ENCODE measurements at places on chromosomes 3 and 15.

GRCh38 chr15:86620641-86621349 lies 541.1 kb downstream of the AGBL1 start:
- DNase-seq, result no peak

- DNase-seq, result no peak
These were observed 7.5 kb downstream of the SOX14 start for GRCh38 chr3:137771401-137772213.

- no peak for DNase-seq
These were observed 298.3 kb upstream of the GPR149 start for GRCh38 chr3:154728285-154728684.

- DNase-seq, result no peak
These were observed 16.4 kb upstream of the HCN4 start for GRCh38 chr15:73385205-73385604.

DNA sequence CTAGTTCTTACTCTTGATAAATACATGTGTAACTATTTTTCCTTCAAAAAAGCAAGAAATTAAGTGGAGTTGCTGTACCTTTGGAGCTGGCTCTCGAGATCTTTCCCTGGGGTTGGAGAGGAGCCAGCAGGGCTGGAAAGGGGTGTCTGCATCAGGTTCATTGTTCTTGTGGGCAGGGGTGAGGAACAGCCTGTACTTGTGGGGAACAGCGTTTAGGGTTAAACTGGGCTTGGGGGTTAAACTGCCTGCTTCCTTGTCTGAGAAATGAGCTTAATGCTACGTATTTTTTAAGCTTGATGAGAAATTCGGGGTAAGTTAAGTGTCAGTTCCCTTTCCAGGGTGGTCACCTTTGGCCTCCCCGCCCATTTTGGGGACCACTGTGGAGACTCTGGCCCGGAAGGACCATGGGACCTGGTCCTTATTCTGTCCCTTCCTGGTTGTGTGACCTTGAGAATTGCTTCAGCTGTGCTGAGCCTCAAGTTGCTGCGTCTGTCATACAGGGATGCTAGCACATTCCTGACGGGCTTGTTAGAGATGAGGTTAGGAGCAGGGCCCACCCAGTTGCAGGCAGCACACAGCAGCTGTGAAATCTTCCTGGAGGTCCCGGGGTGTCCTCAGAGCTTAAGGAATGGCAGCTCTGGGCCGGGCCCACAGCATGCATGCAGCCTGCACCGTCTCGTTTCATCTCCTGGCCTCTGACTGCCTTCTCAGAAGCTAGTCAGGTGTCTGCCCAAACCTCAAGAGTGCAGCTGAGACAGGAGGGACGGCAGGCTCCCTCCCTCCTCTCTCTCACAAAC lies 11.6 kb downstream of the H1-8 start:
- no peak for DNase-seq

DNA sequence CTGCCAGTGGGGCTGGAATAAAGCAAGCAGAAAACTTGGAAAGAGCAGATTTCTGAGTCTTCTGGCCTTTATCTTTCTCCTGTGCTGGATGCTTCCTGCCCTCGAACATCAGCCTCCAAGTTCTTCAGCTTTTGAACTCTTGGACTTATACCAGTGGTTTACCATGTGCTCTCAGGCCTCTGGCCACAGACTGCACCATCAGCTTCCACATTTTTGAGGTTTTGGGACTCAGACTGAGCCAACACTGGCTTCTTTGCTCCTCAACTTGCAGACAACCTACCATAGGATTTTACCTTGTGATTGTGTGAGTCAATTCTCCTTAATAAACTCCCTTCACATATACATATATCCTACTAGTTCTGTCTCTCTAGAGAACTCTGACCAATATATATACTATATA lies 706.6 kb downstream of the NR2F2 start:
- DNase-seq, result no peak

- DNase-seq, result no peak
These were observed 13.1 kb downstream of the RYK start for GRCh38 chr3:134237454-134238145.

DNA sequence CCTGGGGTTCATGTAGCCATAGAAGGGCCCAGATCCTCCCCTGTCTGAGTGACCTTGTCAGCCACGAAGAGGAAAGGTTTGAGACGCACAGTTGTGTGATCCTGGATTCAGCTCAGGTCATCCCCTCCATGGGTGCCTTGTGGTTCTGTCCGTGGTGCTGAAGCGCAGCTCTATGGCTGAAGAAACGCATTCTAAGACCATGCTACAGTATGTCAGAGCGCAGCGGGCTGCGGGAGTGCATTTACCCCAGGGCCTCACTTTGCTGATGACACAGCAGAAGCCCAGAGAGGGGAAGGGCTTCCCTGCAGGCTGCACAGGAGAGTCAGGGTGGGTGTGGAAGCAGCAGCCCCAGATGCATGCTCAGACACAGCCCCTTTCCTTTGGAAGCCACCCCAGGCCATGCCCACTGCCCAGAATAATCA lies 68.8 kb upstream of the IQSEC1 start:
- DNase-seq, result peak; percentile 52

DNA sequence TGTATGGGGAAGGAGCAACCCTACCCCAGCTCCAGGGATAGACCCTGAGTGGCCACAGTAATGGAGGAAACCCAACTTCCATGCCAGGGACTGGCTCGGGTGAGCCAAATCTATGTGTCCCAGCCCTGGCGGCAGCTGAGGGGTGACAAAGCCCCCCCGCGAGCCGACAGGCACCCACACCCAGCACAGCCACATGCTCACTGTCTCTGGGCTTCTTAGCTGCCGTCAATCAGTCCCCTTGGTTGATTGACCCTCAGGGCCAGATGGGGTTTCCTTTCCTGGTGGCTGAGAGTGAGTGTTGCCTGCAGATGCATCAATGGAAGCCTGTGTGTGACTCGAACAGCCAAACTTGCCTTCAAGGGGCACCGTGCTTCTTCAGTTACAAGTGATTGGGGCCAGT lies 2.1 kb upstream of the OCA2 start:
- no peak for DNase-seq
